ENCODE measurements at places on chromosomes 5 and 9.

- no peak for DNase-seq
Measured at GRCh38 chr5:99063737-99064136, 134.9 kb upstream of the CHD1 start.

GRCh38 chr9:107033966-107034365 lies 171.0 kb downstream of the ZNF462 start:
- DNase-seq = no peak

DNA sequence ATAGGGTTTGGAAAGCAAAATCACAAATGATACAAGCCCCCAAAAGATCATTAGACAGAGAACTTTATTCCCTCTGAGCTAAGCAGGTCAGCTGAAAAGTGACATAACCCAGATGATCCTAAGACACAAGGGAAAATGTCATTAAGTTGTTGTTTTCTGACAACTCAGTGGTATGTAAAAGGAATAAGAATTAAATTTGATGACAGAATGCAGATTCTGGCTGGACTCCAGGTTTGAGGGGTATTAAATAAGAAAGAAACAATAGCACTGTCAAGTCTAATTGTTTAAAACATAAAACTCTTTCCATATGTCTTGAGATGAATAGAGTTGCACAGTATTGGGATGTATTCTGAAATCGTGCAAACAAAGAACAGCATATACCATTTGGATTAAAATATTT lies 429.9 kb downstream of the CAAP1 start:
- DNase-seq = no peak

- no peak for DNase-seq
Measured at GRCh38 chr5:52069997-52070396, 686.7 kb downstream of the ISL1 start.

DNA sequence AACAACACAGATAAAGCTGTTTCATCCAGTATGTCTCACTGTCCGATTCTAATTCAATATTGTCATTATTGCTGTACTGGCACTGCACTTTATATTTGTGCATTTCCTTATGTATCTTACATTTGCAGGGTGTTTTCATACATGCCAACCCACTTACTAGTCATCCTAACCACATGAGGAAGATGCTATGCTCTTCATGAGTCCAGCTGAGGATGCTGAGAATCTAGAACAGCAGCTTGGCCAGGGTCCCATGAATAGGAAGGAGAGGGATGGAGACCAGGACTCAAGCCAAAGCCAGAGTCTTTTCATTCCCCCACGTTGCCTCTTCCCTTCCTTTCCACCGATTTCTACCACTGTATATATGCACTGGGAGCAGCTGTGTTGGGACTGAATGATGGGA lies 292.8 kb upstream of the KLF4 start:
- no peak for DNase-seq

DNA sequence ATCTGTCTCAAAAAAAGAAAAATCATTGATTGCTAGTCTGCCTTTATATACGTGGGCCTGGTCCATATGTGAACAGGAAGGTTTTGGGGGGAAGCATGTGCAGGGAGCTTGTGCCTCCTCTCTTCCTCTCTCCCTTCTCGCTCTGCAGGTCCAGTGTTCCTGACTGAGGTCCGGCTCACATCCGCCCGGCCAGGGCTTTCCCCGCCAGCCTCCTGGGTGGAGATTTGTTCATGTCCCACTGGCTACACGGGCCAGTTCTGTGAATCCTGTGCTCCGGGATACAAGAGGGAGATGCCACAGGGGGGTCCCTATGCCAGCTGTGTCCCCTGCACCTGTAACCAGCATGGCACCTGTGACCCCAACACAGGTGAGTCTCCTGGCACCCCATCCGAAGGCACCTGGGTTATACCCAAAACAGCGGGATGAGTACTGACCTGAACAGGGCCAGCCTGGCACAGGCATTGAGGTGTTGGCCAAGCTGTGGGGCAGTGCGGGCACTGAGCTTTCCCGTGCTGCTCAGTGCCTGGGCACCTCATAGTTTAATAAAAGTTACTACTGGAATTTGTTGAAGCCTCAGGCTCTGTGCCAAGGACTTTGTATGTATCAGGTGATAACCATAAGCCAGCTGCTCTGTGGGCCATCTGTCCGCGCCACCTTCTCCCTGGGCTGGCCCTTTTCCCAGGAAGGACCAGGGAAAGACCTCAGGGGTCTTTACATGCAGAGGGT lies 39.4 kb upstream of the AIF1L start:
- DNase-seq = no peak

DNA sequence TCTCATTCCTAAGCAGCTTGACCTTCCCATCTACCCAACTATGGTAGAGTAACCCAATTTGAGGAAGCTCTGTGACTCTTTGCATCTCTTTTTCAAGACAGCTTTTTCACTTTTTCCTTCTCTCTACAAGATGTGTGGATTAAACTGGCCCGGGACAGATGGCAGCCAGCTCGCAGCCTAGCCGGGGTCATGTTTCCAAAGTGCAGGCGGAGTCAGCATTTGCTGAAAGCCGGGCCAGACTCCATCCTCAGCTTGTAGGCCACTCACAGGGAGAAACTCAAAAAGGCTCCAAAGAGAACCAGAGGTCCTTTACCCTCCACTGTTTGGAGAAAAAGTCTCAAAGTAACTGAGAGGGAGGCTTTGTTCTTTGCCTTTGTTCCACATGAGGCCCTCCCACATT lies 286.8 kb upstream of the PANK3 start:
- DNase-seq = no peak

DNA sequence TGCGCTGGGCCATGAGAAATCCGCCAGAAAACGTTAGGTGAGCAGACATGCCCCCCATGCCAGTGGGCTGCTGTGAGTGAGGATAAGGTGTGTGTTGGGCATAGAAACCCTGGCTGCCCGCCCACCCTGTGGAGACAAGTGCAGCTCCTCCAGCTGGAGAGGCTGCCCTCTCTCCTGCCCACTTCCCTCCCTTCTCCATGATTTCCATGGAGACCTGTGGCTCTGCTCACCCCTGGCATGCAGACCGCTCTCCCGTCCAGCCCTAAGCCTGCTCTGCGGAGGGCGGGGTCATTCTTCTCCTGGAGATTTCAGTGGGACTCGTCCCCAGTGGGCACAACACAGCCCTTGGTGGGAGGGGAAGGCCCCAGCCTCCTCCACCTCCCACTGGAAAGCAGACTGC lies 133.0 kb upstream of the FAM120A start:
- DNase-seq = no peak

- DNase-seq = no peak
Measured at GRCh38 chr9:112375361-112375760, 4.5 kb upstream of the HSDL2 start.

DNA sequence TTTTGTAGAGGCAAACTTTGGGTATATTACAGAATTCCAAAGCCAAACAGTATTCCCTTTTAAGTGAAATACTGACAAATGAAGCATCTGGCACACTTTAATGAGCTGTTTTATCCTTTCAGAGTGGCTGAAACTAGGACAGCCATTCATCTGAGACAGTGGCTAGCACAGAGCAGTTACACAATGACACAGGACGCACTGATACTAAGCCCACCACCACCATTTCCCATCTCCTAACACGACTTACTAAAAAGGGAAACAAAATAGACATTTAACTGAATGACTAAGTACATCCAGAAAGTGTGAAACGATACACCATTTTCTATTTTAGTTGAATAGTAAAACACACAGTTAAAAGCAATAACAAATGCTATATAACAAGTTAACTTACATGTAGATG lies 120.4 kb upstream of the RETREG1 start:
- no peak for DNase-seq
